NCI-H69 (cell line): ENCODE measurements at places on chromosomes 2 and 18.

GRCh38 chr2:217756375-217757107 lies 246.3 kb downstream of the TNS1 start:
- DNase-seq = peak; percentile 54

- no peak for DNase-seq
Observed at GRCh38 chr2:200026332-200027230, 71.2 kb downstream of the MAIP1 start.

DNA sequence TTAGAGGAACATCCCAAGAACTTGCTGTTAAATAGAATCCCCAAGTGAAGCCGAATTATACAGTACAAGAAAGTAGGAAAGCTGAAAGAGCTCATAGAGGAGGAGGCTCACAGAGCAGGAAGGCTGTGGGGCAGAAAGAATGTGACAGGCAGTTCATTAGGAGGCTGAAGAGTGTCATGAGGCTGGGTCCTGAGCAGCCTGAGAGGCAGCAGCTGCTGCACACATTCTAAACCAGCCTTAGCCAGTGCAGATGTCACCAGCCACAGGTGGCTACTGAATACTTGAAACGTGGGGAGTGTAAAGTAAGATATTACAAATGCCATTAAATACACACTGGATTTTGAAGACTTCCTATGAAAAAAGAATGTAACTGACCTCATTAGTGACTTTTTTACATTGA lies 490.2 kb upstream of the KLHL29 start:
- DNase-seq = no peak

GRCh38 chr18:52694804-52695203 lies 354.8 kb downstream of the DCC start:
- peak; percentile 80 for DNase-seq

DNA sequence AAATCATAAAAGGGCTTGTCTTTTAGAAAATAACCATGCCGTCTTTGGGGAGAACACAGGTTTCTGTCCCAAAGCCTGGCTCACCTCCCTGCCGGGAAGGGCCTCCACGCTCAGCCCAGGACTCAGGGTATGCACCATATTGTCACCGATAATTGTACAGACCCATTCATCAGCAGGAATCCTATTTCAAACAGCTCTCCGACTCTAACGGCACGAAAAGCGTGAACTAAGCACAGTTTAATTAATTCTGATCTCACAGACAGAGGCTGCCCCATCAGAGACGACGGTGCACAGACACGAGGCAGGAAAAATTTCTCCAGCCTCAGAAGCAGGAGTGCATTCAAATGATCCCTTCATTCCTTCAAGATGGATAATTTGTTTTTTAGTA lies 276.2 kb downstream of the MYCN start:
- no peak for DNase-seq

- no peak for DNase-seq
Observed at GRCh38 chr2:71538241-71538640, 84.9 kb downstream of the DYSF start.

- peak; percentile 77 for DNase-seq
Observed at GRCh38 chr2:190717764-190718651, 69.1 kb downstream of the NAB1 start.

DNA sequence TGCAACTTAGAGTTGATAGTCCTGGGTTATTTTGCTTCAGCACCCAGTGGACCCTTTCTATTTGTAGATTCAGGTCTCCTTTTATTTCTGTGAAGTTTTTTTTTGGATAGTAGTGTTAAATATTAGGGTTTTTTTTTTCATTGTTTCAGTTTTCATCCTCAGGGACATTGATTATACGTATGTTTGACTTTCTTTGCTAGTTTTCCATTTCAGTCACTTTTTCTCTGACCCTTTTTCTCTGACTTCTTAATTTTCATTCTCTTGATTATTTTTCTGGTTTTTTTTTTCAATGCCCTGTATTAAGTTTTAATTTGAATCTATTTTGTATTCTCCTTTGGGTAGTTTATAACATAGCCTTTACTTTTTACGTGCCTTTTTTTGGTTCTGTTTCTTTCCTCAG lies 79.4 kb downstream of the AGPS start:
- DNase-seq = no peak

DNA sequence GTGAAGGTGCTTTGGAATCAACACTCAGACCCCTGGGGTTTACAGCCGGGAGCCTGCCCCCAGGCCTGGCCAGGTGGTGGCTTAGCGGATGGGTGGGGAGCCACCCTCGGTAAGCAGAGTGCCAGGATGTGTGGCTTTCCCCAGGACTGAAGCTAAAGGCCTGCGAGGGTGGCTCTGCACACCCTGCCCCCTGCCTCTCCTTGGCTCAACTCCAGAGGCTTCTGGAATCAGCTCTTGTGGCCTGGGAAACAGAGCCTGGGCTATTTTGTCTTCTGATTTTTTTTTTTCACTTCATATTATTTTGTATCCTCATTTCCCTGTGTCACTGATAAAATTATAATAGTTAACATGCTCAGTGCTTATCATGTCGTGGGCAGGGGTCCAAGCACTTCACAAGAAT lies 79.8 kb downstream of the RHOB start:
- DNase-seq = peak; percentile 80

GRCh38 chr2:44148999-44149398 lies 19.7 kb upstream of the PPM1B start:
- no peak for DNase-seq

GRCh38 chr18:21054252-21054821 lies 57.3 kb downstream of the ROCK1 start:
- no peak for DNase-seq

- DNase-seq = no peak
Observed at GRCh38 chr18:68417826-68418225, 297.1 kb downstream of the TMX3 start.
